NCI-H1436 treated with DMSO at 0.1 percent for 48 hours (cell line): ENCODE measurements at places on chromosomes 3 and 15.

GRCh38 chr3:4061195-4061594 lies 242.0 kb upstream of the SETMAR start:
- no peak for DNase-seq

- DNase-seq: no peak
Observed at GRCh38 chr15:79051941-79052731, 38.4 kb downstream of the RASGRF1 start.

- no peak for DNase-seq
Observed at GRCh38 chr3:172098698-172099494, 59.5 kb downstream of the FNDC3B start.

GRCh38 chr3:177179281-177180067 lies 17.8 kb downstream of the TBL1XR1 start:
- no peak for DNase-seq

GRCh38 chr15:39770748-39771689 lies 11.6 kb downstream of the FSIP1 start:
- no peak for DNase-seq

DNA sequence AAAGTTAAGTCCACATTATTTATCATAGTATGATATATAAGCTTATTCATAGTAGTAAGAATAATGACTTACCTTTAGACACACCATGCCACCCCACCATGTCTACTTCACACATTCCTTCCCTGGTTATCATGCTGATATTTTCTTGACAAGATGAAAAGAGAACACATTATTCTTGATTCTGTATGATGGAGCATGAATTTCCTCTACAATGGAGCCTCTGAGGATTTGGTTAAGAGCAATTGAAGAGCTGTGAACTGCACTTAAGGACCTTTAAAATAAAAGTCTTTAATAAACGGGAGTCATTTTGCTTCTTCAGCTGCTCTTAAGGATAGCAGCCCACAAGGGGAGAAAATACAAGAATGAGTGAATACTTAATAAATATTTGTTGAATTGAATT lies 226.7 kb downstream of the CADM2 start:
- DNase-seq: no peak

GRCh38 chr3:79724206-79724605 lies 43.6 kb downstream of the ROBO1 start:
- DNase-seq: no peak

- DNase-seq: no peak
Observed at GRCh38 chr3:123698813-123699212, 114.0 kb upstream of the HACD2 start.

- DNase-seq: no peak
Observed at GRCh38 chr15:89707577-89707976, 17.0 kb downstream of the WDR93 start.

DNA sequence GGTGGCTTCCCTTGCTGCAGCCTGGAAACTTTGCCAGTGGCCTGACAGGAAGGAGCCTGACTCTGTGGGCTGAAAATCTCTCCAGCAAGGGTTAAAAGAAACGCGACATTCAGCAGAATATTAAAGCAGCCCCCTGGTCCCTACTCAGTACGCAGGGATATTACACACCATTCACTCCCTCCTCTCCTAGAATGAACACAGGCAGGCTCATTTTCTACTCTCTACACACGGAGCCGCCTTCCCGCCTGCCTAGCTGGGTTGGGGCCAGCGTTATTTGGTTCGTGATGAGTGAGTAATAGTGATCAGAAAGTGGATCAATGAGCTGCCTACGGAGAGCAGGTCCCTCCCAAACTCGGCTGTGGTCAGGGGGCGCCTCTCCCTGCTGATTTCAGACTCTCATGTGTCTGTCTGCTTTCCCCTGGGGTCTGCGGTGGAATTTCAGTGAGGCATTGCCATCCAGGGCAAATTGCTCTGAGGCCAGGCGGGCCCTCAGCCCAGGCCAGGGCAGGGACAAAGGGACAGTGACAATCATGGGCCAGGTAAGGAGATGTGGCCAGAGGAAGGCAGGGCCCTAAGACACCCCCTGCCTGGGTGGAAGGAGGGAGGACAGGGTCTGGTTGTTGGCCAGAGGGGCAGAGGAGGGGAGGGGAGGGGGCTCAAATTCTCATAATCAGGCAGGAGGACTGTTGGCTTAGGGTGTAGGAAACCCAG lies 2.8 kb downstream of the EPHB1 start:
- DNase-seq: no peak

GRCh38 chr15:39427705-39428104 lies 153.2 kb upstream of the THBS1 start:
- DNase-seq: no peak

GRCh38 chr15:100073982-100074381 lies 267.8 kb downstream of the ADAMTS17 start:
- DNase-seq: no peak

DNA sequence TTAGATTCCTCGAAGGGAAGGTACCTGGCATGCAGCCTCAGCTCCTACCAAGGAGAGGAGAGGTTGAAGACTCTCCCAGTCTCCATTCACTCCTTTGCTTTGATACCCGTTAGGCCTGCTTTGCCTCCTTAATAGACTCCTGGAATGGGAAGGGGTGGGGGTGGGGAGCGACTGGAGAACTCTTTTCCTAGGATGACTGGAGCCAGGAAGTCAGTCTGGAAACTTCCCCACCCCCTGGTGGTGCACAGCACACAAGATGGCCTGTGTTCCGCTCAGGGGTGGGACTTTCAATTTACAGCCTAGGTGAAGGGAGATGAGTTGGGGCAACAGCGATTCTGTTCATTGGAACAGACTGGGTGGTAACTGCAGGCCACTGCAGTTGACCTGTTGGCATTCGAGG lies 21.4 kb upstream of the CELF6 start:
- no peak for DNase-seq

- no peak for DNase-seq
Observed at GRCh38 chr3:27311400-27311799, 57.8 kb downstream of the NEK10 start.

DNA sequence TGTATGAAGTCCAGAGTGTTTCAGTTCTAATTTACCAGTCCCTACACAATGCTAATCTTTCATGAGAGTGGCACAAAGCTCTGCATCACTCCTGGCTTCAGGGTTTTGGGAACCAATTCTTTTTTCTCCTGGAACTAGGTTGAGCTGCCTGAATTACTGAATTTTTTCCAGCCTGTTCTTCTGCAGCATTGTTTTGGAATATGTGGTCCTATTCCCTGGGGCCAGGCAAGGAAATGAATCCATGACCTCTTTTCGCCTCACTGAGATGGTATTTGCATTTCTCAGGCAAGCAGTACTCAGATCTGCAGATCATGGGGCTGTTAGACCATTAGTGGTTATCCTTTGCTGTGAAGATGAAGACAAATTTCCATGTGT lies 25.6 kb upstream of the GPR171 start:
- no peak for DNase-seq

DNA sequence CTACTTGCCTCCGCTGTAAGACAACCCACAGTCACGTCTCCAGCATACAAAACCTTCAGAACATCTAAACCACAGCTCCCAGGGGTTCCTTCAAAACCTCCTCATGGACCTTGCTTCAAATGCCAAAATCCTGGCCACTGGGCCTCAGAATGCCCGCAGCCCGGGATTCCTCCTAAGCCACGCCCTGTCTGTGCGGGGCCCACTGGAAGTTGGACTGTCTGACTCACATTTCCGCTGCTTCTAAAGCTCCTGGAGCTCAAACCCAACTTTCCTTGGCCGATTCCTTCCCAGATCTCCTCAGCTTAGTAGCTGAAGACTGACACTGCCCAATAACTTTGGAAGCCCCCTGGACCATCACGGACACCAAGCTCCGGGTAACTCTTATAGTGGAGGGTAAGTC lies 17.9 kb upstream of the OR5H6 start:
- DNase-seq: no peak

DNA sequence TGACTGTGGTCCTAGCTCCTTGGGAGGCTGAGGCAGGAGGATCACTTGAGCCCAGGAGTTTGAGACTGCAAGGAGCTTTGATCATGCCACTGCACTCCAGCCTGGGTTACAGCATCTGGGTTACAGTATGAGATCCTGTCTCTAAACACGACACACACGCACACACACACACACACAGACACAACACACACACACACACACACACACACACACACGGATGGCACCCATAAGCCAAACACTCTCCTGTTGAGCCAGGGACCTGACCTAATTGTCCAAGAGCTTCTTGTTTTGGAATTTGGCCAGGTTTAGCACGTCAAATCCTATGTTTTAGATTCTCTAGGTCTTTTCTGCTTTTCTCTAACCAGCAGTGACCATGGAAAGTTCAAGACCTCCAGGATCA lies 26.8 kb downstream of the EID1 start:
- DNase-seq: no peak

GRCh38 chr3:130900959-130901358 lies 7.1 kb downstream of the ATP2C1 start:
- no peak for DNase-seq

DNA sequence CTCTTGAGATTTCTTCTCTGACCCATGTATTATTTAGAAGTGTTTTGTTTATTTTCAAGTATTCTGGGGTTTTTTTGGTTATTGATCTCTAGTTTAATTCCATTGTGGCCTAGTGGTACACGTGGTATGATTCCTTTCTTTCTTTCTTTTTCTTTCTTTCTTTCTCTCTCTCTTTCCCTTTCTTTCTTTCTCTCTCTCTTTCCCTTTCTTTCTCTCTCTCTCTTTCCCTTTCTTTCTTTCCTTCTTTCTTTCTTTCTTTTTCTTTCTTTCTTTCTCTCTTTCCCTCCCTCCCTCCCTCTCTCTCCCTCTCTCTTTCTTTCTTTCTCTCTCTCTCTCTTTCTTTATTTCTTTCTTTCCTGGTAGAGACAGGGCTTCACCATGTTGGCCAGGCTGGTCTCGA lies 85.7 kb upstream of the UBE2E1 start:
- DNase-seq: no peak

DNA sequence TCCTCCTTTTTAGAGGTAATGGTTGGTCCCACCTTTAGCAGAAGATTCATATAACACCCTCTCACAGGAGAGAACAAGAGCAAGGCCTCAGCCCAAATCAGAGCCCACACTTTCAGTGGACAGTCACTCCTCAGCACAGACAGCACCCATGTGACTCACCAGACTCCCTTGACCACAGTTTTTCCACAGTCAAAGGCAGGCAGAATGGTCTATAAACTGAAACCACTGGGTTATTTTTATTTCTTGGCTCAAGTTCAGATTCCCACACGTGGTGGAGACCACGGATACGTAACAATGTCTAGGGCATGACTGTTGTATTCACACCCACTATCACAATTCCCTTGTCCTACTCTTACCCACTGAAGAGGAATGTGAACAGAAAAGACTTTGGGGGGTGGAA lies 237.8 kb upstream of the UBE2E1 start:
- no peak for DNase-seq

DNA sequence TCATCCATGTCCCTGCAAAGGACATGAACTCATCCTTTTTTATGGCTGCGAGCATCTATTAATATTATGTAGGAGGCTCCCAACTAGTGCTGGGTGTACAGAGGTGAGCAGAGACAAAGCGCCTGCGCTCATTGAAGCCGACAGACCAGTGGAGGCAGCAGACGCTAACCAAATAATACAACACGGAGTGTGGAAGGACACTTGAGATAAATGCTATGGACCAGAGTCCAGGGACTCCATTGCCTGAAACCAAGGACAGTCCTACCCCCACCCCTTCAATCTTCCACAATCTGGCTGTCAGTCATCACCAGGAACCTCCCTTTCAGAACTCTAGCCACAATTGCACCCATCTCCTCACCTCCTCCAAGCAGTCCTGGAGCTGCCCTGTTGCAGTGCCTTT lies 41.5 kb downstream of the KLHL6 start:
- DNase-seq: no peak

DNA sequence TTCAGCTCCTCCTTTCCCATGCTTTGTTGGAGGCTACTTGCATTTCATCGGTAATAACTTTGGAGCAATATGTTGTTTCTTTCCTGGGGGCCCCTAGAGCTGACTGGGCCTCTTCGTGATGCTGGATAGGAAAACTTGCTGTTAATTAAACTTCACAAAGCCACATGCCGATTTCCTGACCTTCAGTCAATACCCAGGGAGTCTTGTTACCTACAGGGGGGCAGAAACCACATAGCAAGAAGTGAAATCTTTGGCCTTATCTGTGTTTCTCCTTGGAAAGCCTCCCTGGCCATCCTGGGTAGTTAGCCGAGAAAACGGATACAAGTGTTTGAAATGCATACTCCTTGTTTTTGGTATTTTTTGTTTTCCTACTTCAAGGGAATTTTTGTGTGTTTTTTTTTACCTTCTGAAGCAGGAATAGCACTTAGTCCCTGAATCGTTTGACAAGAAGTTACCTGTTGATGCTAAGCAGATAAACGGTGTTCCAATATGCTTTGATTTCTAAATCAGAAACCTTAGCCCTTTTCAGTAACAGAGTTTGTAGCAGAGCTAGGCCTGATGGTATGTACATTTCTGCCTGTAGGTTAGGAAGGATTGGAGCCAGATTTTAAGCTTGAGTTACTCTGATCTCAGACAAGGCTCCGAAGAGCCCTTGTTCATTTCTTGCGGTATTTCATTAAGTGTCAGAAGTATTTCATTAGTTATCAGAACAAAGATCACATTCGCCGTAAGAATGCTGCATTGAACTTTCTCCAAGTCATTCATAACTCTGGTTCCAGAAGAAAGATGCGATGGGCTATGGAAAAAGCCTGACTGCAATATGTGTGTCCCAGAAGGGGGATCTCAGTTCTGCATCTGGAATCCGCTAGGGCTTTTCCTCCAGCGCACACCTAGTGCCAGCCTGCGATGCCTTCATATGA lies 111.5 kb downstream of the THSD4 start:
- DNase-seq: no peak

GRCh38 chr3:144762091-144762490 lies 790.5 kb downstream of the DIPK2A start:
- no peak for DNase-seq

DNA sequence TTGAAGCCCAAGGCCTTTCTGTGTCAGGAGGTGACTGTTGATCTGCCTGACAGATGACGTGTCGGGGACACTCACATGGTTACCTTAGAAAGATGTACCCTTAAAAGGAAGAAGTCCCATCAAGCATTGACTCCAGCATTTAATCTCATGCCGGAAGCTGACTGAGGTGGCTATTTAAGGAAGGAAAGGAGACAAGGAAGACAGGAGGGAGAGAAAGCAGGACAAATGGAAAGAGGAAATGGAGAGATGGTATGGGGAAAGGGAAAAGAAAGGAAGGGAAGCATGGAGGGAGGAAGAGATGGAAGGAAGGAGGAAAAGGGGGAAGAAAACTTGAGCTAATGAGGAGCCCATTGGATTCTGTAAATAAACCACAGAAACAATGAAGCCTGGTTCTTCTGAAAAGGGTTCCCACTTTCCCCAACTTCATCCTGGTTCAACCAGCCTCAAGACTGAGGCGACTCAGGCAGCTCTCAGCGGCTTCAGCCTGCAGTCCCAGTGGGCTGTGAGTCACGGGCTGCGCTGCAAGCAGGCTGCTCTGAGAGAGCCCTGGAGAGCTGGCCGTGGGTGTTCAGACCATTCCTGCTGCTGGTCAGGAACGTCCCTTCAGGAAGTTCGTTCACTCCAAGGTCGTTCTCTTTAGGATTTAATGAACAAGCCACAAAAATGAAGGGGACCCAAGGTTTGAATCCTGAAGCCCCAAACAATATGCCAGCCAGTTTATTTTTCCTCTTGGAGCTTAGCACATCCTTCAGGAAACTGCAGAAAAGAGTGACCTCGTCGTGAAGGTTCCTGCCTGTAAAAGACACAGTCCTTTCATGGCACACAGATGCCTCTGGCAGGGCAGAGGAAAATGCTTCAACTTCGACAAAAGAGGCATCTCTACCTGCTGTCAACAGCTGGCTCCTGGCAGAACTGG lies 69.6 kb upstream of the THBS1 start:
- DNase-seq: no peak

GRCh38 chr3:95752199-95752598 lies 1062.2 kb upstream of the EPHA6 start:
- DNase-seq: no peak

- DNase-seq: no peak
Observed at GRCh38 chr3:188319569-188319968, 165.6 kb downstream of the LPP start.
